ELF-1 (cell line): ENCODE measurements at places on chromosomes 7 and 10.

- peak; percentile 81 for DNase-seq
These were observed 1.1 kb upstream of the ITGB8 start for GRCh38 chr7:20329389-20330238.

DNA sequence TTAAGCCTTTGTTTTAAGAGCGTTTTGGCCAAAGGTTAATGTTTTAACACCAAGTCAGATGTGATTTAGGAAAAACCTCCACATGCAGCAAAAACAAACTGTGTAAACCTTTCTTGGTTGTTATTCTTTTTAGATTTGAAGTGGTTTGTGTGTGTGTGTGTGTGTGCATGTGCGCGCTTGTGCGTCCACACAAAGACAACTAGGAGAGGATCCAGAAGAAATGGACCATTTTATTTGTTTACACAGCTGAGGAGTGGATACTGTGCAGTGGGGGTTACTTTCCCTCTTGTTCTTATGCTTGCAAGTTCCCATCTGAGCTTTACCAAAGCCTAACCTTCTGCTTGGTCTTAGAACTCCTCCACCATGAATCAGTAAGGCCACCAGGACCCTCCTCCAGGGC, 20.0 kb downstream of the TCF7L2 start:
- no peak for DNase-seq

DNA sequence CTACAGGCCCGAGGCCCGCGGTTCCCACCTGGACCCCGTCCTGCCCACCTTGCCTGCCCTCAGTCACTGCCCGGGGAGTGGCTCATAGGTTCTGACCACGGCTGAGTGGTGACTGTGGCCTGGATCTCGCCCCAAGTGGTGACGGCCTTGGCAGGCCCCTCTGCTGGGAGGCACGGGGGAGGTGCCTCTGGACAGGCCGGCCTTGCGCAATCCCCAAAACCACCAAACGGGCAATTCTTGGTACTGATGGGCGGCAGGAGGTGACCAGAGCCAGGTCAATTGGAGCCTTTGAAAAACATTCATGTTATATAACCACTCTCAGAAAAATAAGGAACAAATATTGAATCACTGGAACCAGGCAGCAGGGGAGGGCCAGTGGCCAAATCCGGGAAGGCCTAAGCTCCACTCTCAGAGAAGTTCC, 83.4 kb downstream of the PRKAG2 start:
- DNase-seq, result no peak

GRCh38 chr7:27156916-27157701, 634 bp upstream of the HOXA7 start:
- peak; percentile 33 for DNase-seq

DNA sequence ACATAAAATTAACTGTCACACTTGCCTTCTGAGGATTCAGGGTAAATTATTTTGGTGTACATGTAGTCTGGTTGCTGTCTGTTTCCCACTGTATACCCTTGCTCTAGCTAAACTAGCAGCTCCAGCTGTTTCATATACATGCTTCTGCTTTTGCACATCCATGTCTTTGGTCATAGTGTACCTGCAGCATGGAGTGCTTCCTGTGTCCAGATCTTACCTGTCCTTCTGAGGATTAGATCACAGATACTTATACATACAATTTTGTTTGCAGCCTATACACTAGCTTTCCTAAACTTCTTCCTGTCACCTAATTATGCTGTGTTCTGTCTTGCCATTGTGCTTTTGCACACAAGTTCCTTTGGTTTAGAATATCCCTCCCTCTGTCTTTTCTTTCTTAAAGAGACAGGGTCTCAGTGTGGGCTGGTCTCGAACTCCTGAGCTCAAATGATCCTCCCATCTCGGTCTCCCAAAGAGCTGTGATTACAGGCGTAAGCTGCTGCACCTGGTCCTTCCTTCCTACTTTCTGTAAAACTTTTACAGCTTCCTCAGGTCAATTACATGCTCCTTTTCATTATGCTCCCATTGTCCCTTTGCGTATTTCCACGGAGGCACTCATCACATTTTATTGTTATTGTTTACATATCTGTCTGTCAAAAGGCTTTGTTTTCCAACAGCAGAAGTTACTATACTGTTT, 33.8 kb downstream of the TPST1 start:
- DNase-seq, result no peak

- DNase-seq, result no peak
These were observed 40.7 kb upstream of the FMC1 start for GRCh38 chr7:139300390-139300789.
